ENCODE measurements at places on chromosomes 16 and 17. TPM values are rescaled to one million over a fixed set of nuclear protein-coding genes. Genes with fewer than 3 reads are reported as not detected.

DNA sequence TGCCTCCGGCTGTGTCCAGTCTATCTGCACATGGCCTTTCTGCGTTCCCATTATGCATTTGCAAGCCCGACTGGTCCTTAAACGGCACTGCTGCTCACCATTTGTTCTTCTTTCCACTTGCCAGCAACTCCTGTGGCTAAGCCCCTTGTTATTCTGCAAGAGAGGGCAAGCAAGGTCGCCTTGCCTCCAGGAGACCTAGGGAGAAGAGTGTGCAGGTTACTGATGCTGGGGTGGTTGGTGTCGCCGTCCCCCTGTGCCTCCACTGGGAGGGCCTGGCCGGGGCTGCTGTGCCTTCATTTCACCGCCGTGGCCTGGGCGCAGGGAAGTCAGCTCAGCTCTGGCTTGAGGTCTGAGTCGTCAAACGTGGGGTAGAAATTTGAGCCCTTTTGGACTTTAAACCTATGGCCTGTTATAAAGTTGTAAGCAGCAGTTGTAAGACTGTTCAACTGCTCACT lies 12.7 kb downstream of the SLC6A4 start:
- no peak for DNase-seq

The ASIC2 gene
- total RNA-seq, result not detected

The NOD2 gene
- 1.2 TPM for total RNA-seq

The AOC2 gene
- total RNA-seq, result 1.7 TPM

Measured in esophagus muscularis mucosa (tissue), 4 donors.